ENCODE measurements at places on chromosomes 13 and 19.

DNA sequence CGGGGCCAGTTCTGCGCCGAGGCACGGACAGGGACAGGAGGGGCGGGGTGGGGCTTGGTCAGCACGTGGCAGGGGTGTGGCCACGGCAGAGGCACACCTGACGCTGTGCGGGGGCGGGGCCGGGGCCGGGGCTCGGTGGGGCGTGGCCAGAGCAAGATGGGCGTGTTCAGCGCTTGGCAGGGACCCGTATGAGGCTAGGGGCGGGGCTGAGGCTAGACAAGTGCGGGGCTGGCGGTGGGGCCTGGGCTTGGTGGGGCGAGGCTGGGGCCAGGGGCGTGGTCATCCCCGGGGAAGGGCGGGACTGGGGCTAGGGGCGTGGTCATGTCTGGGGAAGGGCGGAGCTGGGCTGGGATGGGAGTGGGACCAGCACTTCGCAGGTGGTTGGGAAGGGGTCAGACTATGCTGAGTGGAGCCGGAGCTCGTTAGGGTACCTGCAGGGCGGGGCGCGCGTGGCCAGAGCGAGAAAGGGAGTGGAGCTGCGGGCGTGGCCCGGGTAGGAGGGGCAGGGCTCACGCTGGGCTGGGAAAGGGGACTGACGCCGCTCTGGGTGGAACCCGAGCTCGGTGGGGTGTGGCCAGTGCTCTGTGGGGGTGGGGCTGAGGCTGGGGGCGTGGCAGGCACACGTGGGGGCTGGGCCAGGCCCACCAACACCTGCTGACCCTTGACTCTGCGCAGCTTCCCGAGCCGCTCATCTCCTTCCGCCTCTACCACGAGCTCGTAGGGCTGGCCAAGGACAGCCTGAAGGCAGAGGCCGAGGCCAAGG lies 12.8 kb downstream of the POLR2E start:
- DNase-seq, result no peak

GRCh38 chr13:79673310-79673992 lies 192.5 kb downstream of the NDFIP2 start:
- DNase-seq, result no peak

DNA sequence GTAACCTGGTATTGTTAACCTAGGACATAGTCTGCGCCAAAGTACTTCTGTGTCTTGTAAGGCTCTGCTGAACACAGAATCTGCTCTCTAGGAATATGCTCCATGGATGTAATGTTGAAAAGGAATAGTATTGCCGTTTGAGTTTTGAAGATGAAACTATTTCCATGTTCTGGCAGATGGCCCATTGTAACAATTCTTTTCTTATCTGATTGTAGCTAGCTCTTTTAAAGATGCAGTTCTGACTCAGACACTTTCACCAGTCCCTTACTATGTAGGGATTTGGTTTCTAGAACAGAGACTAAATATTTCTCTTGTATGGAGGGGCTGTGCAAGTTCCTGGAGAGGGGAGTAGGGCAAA lies 185.6 kb downstream of the MTUS2 start:
- DNase-seq, result no peak

GRCh38 chr13:114088863-114089262 lies 43.6 kb downstream of the RASA3 start:
- DNase-seq, result no peak

- DNase-seq, result no peak
Observed at GRCh38 chr13:113859311-113860050, 4.4 kb downstream of the GAS6 start.

DNA sequence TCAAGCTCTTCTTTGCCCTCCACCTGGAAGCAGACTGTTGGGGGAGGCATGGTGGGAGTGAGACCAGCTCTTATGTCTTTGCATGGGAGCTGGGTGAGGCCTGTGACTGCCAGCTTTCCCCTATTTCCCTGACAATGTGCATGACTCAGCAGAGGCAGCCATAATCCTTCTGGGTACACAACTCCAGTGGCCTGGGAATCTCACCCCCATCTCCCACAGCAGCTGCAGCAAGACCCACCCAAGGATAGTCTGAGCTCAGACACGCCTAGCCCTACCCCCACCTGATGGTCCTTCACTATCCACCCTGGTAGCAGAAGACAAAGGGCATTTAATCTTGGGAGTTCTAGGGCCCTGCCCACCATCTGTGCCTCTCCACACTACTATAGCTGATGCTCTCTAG lies 41.4 kb upstream of the FGF14 start:
- DNase-seq, result no peak

- DNase-seq, result no peak
Observed at GRCh38 chr19:58563034-58563573, 4.7 kb upstream of the UBE2M start.

DNA sequence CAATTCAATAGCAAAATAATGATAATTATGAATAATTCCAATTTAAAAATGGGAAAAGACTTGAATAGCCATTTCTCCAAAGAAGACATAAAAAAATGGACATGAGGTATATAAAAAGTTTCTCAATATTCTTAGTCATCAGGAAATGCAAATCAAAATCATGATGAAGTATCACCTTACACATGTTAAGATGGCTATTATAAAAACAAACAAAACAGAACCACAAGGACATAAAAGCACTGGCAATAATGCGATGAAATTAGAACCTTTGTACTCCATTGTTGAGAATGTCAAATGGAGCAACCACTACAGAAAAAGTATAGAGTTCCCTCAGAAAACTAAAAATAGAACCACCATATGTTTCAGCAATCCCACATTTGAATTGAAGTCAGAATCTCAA lies 1186.1 kb downstream of the SLITRK5 start:
- DNase-seq, result no peak

DNA sequence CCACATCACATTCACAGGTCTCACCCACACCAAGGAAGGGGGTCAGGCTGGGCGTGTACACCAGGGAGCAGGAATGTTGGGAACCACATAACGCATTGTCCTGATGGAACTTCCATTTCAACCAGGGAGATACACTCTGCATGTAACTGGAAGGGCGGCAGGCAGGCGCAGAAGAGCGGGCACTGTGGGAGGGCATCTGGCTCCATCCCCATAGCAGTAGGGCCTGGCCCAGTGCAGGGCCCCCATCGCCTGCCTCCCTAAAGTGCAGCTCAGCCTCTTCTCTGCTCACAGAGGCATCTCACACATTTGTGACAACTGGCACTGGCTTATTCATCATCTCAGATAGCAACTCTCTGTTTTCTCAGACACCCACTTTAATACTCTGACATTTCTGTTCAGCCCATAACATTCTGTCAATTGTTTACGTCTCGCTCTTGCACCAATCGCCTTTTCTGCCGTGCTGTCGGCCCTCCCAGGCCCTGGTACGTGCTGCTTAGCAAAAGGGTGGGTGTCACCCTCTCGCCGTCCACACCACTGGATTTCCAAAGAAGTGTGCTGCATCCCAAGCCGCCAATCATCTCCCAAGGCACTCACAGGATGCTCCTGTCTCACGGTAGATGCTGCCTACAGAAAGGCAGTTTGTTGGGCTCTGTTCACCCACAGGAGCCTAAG lies 353.3 kb upstream of the ZNF507 start:
- no peak for DNase-seq

DNA sequence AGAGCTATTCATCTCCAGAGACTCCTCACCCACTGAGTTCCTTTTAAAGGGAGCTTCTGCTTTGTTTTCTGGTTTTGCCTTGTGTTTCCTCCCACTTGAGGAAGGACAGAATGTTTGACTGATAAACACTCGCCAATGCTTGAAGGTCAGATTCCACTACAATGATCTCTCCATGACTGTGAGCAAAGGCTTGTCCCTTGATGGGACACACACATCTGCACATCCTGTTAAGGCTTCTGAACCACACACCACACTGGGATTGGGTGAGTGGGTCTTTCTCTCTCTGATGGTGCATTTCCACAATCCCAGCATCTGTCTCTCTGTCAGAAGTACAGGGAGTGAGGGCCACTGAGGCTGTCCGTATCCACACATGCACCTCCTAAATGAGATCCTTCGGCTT lies 245.3 kb downstream of the IRS2 start:
- DNase-seq, result no peak

DNA sequence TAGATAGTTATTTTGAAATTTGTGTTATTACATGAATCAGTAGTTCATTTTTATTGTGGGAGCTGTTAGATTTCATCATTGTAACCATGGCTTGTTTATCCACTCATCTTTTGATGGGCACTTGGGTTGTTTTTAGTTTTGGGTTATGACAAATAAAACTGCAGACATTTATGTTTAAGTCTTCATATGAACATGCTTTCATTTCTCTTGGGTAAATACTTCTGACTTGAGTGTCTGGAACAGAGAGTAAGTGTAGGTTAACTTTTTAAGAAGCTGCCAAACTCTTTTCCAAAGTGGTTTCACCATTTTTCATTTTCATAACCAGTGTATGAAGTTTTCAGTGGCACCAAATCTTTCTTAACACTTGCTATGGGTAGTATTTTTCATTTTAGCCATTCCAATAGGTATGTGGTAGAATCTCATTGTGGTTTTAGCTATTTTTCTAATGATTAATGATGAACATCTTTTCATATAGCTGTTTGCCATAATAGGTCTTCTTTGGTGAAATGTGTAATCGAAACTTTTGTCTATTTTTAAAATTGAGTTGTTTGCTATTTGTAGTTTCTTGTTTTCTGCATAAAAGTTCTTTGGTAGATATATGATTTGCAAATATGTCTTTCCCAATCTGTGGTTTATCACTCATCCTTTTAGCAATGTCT lies 17.9 kb downstream of the SLAIN1 start:
- DNase-seq, result no peak

DNA sequence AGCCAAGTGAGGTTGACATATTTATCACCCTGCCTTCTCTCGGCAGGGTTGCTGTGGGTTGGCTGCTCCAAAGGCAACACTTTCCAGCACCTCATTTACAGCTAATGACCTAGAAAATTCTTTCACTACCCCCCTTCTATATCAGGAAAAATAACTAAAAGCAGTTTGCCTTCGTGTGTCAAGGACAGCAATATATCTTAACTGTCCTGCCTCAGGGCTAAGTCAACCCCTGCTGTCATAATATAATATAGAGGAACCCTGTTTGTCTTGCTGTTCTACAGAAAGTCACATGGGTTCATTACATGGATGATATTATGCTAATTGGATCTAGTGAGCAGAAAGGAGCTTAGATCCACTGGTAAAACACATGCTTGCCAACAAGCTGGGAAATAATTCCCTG lies 28.1 kb upstream of the USP12 start:
- DNase-seq, result no peak

- DNase-seq, result no peak
Observed at GRCh38 chr19:8196271-8196927, 12.8 kb upstream of the CERS4 start.

DNA sequence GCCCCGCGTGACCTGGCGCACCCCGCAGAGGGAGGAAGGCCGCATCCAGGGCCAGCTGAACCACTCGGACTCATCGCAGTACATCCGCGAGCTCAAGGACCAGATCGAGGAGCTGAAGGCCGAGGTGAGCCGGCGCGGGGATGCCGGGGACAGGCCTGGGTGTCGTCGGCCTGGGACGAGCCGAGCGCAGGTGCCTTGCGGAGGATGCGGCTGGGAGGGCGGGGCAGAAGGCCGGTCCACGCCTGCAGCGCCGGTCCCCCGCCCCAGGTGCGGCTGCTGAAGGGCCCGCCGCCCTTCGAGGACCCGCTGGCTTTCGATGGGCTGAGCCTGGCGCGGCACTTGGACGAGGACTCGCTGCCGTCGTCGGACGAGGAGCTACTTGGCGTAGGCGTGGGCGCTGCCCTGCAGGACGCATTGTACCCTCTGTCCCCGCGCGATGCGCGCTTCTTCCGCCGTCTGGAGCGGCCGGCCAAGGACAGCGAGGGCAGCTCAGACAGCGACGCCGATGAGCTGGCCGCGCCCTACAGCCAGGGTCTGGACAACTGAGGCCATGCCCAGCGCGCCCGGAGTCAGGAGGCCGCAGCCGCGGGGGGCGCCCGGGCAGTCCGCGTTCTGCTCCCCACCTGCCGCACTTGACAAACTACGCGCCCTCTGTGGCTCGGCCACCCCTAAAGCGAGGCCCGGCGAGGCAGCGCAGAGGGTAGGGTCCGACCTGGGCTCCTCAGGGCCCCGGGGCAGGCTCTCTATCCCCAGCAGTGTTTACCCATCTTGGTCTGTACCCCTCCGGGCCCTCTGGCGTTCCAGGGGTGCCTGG lies 10.8 kb downstream of the PRR36 start:
- DNase-seq, result no peak

DNA sequence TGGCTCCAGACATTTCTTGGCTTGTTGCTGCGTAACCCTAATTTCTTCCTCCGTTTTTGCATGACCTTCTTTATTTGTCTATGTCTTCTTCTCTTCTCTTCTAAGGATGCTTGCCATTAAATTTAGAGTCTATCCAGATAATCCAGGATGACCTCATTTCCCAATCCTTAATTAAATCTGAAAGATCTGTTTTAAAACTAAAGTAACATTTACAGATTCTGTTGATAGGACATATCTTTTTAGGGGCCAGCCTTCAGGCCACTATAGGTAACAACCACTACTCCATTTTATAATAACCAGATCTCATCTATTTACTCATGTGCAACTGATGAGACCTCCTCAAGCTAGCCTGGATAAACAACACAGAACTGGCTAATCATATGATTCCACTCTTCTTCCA lies 490.5 kb upstream of the SLC10A2 start:
- DNase-seq, result no peak

GRCh38 chr13:73508841-73509240 lies 450.0 kb downstream of the KLF5 start:
- DNase-seq, result no peak

GRCh38 chr13:59468396-59468795 lies 695.3 kb downstream of the DIAPH3 start:
- no peak for DNase-seq

GRCh38 chr13:45865414-45865813 lies 13.9 kb upstream of the SIAH3 start:
- DNase-seq, result no peak

DNA sequence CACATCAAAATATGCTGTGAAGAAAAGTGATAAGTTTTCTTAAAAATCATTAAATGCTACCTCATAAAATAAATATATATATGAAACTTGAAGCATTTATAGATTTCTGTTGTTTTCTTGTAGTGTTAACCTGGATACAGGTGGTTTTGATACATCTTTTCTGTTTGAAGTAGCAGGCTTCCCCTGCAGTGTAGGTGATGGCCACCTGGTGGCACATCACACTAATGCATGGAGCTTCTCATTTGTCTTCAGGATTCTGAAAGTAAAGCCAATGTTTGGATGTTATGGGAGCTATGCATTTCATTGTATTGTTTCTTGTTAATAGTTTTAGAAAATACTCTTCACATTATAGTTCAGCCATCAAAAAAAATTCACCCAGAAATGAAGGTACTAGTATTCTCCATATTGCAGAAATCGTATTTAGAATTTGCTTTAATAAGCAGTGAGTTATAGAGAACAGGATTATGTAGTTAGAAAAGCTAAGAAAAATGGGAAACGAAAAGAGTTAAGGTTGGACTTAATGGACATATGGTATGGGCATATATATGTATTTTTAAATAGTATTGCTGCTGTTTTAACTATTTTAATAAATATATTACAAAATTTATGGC lies 18.7 kb downstream of the GPR180 start:
- DNase-seq, result no peak

Data from Calu3 (cell line).